ENCODE measurements at places on chromosomes 4 and X.

- DNase-seq, result no peak
Observed at GRCh38 chr4:159284733-159285132, 181.9 kb downstream of the RAPGEF2 start.

- DNase-seq, result no peak
Observed at GRCh38 chr4:174590336-174590735, 68.0 kb upstream of the HPGD start.

DNA sequence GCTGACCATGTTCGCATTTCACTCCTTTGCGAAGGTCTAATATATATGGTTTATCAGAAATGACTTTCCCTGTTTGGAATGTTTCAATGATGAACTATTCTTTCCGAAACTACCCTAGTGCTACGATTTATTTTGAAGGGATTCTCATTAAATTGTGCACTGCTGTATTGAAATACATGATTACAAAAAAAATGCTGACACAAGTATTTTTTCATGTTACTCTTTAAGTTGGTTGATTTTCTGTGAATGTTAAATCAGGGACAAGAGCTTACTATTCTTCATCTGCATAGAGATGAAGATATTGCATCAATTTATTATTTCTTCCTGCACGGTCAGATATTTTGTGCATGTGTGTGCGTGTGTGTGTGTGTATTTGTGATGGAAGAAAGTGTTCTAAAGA is 731.5 kb upstream of the AGA start:
- no peak for DNase-seq

DNA sequence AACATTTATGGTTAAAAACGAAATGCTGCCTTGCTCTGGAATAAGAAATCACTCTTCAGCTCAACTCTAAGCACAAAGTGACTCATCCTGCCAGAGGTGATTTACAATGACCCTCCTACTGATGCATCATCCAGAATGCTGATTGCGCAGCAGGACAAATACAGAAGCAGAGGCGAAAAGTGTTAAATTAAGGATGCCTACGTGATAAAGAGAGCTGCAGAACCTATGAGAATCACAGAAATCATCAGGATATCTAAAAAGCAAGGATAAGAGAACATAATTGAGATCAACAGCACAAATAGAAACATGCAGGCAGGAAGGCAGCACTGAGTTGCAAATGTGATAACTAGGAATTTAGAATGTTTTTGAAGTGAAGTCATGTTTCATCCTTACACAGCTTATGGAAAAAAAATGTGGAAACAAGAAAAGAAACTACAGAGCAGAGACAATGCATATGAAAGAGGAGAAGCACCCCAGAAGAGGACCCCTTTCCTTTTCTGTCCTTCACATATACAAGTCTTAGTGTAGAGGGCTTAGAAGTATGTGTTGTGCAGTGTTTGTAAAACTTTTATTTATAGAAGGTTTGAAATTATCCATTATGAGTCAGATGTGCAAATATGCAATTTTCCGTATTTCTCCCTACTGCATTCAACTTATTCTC is 188.4 kb downstream of the SLC7A11 start:
- peak; percentile 50 for DNase-seq

DNA sequence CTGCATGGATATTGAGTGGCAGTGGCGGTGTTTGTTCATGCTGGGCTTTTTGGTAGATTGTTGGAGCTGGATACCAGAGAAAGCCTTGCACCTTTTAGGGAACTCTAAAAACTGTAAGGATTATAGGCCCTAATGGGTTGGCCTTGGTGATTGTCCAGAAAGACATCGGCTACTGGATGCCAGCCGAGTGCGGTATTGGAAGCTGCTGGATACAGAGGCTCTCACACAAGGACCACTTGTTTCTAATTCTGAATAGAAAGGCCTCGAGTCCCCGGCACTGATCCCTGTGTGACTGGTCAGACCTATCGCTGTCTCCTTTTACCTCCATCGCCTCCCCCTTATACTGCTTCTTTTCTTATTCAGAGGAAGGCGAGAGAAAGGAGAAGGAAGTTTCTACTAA is 27.3 kb upstream of the SCOC start:
- DNase-seq, result no peak

DNA sequence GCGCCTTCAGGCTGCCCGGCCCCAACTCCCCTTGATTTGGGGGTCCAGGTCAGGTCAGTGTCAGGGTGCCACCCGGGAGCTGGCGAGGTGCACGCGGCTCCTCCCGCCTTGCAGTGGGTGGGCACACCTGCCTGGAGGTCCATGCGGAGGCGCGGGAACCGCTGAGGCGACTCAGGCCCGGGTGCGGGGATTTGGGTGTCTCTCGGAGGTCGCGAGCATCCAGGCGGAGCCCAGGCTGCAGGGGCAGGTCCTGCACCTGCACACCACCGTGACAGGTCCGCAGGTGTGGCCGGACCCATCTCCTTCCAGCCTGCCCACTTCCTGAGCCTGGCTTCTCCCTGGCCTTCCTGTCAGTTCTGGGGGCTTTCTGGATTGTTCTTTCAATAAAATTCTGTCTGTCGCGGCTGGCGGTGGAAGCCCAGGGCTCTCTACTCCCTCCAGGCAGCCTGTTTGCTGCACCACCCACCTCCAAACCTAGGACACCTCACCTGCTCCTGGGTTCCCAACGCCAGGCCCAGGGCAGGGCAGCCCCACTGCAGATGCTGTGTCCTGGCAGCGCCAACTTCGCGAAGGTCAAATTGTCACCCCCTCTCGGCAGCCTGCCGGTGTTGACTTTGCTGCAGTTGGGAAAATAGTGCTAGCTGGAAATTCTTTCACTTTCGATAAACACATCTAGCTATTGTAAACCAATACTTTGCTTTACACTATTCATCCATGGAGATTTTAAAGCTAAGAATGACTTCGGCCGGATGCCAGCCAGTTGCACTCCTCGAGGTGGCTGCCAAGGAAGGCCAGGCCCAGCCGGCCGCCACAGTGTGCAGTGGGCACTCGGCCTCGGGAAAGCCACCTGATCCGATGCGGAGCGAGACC is 35.9 kb downstream of the FGFRL1 start:
- no peak for DNase-seq

GRCh38 chrX:110432906-110433215 is 74.2 kb downstream of the RTL9 start:
- no peak for DNase-seq

GRCh38 chr4:177185151-177185550 is 124.5 kb upstream of the NEIL3 start:
- no peak for DNase-seq

- DNase-seq, result no peak
Observed at GRCh38 chr4:26589705-26590104, 5.8 kb downstream of the TBC1D19 start.

DNA sequence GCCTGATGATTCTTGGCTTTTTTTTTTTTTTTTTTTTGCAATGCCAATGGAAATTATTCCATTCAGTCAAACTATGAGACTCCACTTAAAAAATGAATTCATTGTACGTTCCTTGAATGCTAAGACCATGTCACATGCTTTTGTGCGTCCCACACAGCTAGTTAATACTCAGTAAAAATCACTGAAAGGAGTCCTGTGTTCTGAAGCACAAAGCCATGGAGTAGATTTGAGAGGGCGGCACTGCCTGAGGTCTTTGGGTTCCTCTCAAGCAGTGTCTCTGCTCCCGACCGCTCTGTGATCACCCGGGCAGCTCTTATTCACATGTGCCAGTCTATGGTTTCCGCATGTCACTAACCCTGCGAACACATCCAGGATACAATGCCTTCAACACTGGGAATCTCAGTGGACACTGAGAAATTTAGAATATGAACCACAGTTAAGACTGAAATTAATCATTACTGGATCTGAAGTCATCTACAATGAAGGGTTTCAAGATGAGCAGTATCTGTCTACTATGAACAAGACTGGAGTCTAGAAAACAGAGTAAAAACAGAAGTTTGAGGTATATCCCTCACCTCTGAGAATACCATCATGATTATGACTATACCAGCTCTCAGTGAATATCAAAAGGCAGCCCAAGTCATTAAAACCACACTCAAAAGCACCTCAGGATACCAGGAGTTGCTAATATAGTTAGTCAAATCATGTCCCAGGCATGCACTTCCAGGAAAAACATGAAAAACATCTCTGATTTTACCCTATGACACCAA is 193.0 kb downstream of the MGST2 start:
- no peak for DNase-seq

- DNase-seq, result peak; percentile 26
Observed at GRCh38 chr4:87807402-87807801, 8.0 kb downstream of the IBSP start.

DNA sequence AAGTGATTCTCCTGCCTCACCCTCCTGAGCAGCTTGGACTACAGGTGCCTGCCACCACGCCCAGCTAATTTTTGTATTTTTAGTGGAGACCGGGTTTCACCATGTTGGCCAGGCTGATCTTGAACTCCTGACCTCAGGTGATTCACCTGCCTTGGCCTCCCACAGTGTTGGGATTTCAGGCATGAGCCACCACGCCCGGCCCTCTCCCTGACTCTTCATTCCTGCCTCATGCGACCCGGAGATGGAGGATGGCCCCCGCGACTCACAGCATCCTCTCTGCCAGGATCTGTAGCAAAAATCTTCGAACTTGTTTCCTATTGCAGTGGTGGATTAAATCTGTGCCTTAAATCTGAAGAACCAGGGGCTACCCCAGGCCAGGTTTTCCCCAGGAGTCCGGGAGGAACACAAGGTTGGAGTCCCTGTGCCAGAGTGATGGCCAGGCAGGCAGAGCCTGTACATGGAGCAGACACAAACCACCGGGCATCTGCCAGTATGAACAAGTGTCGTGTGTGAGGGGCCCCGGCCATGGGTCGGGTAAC is 11.5 kb downstream of the CPLX1 start:
- no peak for DNase-seq

Data from MV-4-11 (cell line).